ENCODE measurements at places on chromosomes 11 and 22. TPM values are rescaled to one million over a fixed set of nuclear protein-coding genes. Genes with fewer than 3 reads are reported as not detected.
A peak's percentile ranks its signal among the peaks of the same experiment; 100 is the strongest.

DNA sequence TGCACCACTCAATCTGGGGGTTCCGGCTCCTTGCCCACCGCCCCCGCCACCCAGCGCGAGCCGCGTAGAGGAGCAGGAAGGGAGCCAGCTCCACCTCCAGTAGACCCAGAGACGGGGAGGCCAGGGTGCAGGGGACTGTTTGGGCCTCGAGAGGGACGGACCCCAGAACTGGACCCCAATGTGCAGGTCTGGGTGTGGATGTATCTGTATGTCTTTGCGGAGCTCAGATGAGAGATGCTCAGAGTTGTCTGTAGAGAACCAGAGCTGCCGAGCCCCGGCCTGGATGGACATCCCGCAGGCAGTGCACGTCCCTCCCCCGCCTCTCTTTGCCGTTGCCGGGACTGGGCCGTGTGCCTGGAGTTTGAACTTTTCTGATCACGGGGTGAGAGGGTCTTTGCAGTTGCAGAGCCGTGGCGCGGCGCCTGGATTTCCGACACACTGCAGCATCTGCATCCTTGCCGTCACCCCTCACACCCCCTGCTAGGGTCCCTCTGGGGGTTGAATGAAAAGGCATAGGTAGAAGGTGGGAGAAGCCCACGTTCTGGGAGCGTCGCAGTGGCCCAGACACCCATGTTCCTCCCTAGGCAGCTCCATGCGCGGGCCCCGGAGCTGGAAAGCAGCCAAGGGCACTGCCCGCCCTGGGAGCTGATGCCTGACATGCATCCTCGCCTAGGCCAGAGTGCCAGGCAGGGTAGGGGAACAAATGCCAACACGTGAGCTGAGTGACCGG is 105.2 kb downstream of the KCNQ1 start:
- H3K4me1 ChIP-seq: no peaks in the 10 kb centered on the region
- no peak for DNase-seq
- H3K27ac ChIP-seq: no peak overlapping the region
- H3K36me3 ChIP-seq: no peaks in the 10 kb centered on the region
- no peak overlapping the region for H3K4me3 ChIP-seq

DNA sequence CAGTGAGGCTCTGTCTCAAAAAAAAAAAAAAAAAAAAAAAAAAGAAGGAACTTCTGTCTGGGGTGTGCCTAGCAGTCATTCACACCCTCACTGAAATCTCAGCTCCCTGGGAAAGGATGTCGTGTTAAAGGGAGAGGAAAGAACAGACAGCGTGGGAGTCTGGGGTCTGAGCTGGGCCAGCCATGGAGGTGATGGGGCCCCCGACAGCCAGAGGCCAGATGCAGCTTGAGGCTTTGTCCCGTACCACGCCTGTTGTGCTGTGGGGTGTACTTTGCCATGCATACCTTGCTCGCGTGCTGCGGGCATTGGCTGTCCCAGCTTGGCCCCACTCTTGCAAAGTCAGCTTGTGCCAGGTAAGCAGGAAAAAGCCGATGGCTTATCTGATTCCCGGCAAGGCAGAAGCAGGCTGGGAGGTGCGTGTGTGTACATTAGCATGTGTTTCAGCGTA is 4.6 kb downstream of the SYT12 start:
- H3K27ac ChIP-seq: no peak overlapping the region
- peaks cover 12% of the 10 kb centered on the region for H3K4me1 ChIP-seq
- DNase-seq: no peak
- peaks cover 13% of the 10 kb centered on the region for H3K27me3 ChIP-seq

- H3K27me3 ChIP-seq: no peaks in the 10 kb centered on the region
- H3K27ac ChIP-seq: no peak overlapping the region
- no peak overlapping the region for H3K4me3 ChIP-seq
- DNase-seq: no peak
- H3K36me3 ChIP-seq: no peaks in the 10 kb centered on the region
These were observed 14.9 kb downstream of the DNAJB13 start for GRCh38 chr11:73965764-73966121.

GRCh38 chr11:35163702-35164496 is 24.9 kb downstream of the CD44 start:
- peak; percentile 31 for DNase-seq
- peak overlapping the region; percentile 45 for H3K27ac ChIP-seq
- H3K36me3 ChIP-seq: peaks cover 33% of the 10 kb centered on the region
- no peak overlapping the region for H3K4me3 ChIP-seq
- H3K4me1 ChIP-seq: peaks cover 60% of the 10 kb centered on the region
- no peaks in the 10 kb centered on the region for H3K27me3 ChIP-seq

- H3K36me3 ChIP-seq: no peaks in the 10 kb centered on the region
- no peaks in the 10 kb centered on the region for H3K4me1 ChIP-seq
- H3K27ac ChIP-seq: no peak overlapping the region
- H3K27me3 ChIP-seq: peaks cover 8% of the 10 kb centered on the region
- no peak for DNase-seq
These were observed 40.0 kb upstream of the TENM4 start for GRCh38 chr11:79480864-79481263.

Gene TRIOBP
- polyA plus RNA-seq: 69.8 TPM
